Adrenal gland (tissue), 19 donors: ENCODE measurements at places on chromosomes 7 and 10. TPM values are rescaled to one million over a fixed set of nuclear protein-coding genes. Genes with fewer than 3 reads are reported as not detected.

GRCh38 chr10:112335111-112335867 lies 38.6 kb upstream of the ACSL5 start:
- no peak for DNase-seq

DNA sequence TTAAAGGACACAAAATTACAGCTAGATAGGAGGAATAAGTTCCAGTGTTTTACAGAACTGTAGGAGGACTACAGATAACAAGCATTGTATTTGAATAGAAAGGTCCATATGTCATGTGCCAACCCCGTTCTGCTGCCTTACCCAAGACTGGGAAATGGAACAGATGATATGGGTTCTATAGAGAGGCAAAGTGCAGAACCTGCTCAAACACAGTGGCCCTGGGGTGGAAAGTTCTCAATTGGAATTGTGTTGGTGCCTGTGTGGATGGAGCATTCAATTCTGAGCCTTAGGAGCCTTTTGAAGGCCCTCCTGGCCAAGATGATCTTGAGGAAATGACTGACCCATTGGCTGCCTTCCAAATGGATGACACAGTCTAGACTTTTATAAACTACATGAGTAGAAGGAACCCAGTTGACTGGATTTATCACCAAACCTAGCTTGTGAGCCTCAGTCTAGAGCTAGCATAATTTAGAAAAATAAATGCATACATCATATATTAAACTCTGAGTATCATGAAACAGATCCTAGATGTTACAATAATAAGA lies 4.1 kb upstream of the PRSS1 start:
- DNase-seq, result no peak

- DNase-seq, result no peak
Measured at GRCh38 chr7:146725520-146725919, 608.9 kb downstream of the CNTNAP2 start.

DNA sequence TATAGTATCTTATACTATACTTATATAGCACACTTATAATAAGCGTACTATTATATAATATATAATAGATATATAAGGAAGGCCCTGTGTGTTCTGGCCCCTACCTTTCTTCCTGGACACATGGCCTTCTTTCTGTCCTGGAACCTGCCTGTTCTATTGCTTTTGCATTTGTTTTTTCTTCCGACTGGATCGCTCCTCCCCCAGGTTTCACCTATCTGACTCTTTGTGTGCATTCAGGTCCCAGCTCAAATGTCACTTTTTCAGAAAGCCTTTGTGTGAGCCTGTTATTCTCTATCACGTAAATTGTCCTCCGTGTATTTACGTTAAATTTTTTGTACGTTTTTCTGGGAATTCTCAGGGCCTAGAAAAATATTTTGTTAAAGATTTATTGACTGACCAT lies 2.9 kb upstream of the TRIM8 start:
- no peak for DNase-seq

DNA sequence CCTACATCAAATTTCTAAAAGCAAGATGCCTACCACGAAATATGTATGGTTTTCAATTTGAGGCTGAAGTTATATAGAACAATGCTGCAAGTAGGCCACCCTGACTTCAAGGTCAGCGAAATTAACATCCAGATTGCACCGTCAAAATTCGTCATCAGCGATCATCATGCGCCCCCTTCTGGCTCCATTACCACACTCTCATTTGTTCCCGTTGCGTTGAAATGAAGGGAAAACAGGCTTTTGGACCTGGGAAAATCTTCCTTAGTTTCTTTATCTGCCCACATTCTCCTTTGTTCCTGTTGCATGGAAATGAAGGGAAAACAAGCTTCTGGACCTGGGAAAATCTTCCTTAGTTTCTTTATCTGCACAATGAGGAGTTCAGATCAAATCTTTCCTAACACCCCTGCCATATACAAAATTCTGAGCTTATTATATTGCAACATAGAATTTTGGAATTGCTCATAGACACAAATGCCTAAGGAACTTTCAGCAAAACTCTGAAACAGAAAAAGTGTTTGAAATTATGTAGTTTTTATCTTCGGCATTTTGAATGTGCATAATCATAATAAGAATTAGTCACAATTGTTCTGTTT lies 98.2 kb upstream of the PRKCQ start:
- DNase-seq, result peak; percentile 78

DNA sequence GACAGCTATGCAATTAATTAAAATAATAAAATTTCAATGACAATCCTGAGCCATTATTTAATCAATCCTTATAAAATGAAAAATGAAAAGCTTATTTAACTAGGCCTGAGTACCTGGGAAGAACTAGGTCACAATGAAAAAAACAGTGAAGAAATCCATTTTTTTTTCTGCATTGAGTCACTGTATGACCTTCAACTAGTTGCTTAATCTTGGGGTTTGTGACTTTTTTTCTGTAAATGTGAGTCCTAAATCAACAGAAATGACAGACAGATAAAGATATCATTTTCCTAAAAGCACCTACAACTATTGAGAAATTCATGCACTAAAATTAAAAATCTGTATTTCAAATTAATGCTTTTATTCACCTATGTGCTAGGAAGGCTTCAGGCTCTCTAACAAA lies 96.8 kb downstream of the TMEM26 start:
- no peak for DNase-seq

DNA sequence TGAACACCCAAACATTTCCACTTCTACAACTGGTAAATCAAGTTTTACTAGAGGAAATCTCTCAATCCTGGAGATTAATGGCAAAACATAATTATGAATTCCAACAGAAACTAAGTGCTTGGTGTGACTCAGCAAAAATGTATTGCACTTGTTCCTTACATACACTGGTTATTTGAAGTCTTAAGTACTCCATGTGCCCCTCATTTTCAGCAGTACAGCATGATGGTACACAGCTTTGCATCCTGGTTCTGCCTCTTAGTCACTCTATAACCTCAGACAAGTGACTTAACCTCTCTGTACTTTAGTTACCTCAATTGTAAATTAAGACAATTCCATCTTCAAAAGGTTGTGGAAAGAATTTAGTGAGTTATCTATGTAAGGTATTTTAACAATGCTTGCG lies 12.9 kb downstream of the SLC16A12 start:
- DNase-seq, result no peak

Gene FZD8
- total RNA-seq, result 3.9 TPM

Gene CTAGE8
- total RNA-seq, result not detected

Gene NUTM2B
- total RNA-seq, result 1.1 TPM

Gene OR9A2
- total RNA-seq, result not detected

Gene PRKCQ
- 1.6 TPM for total RNA-seq
